Activated naive CD4-positive, alpha-beta T cell treated with anti-CD3 and anti-CD28 coated beads, Interleukin-2, amount 50 U/mL, for 16 hours (primary cell): ENCODE measurements at places on chromosomes 12 and 14.

DNA sequence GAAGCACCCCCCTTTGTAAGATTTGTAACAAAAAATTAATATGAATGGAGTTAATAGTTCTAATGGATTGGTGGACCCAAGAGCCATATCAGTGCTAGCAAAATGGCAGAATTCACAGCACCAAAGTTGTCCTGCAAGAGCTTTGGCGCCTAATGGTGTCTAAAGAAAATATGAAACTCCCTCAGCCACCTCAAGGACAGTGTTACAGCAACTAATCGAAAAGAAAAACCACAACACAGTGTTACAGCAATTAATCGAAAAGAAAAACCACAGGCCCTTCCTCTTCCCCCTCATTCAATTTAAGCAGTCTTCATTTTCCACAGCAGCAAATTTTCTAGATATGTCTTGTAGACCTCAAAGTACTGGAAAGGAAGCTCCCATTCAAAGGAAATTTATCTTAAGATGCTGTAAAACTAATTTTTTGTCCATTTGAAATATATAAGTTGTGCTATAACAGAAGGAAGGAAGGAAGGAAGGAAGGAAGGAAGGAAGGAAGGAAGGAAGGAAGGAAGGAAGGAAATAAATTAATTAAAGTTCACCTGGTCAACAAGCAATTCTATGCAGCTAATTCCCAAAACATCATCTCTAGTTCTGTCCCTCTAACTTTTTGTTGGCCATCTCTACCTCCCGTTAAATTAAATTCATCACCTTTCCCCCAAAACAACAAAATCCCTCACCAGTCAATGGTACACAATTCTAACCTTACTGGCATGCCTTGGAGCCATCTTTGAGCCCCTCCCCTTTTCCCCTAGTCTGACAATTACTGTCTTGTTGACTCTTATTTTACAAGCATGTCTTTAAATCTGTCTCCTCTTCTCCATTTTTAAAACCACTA, 17.4 kb downstream of the LRP6 start:
- no peak for DNase-seq

GRCh38 chr12:121365416-121366062, 13.3 kb upstream of the ANAPC5 start:
- DNase-seq = no peak

- DNase-seq = no peak
Observed at GRCh38 chr12:64160021-64160710, 61.9 kb downstream of the KICS2 start.

DNA sequence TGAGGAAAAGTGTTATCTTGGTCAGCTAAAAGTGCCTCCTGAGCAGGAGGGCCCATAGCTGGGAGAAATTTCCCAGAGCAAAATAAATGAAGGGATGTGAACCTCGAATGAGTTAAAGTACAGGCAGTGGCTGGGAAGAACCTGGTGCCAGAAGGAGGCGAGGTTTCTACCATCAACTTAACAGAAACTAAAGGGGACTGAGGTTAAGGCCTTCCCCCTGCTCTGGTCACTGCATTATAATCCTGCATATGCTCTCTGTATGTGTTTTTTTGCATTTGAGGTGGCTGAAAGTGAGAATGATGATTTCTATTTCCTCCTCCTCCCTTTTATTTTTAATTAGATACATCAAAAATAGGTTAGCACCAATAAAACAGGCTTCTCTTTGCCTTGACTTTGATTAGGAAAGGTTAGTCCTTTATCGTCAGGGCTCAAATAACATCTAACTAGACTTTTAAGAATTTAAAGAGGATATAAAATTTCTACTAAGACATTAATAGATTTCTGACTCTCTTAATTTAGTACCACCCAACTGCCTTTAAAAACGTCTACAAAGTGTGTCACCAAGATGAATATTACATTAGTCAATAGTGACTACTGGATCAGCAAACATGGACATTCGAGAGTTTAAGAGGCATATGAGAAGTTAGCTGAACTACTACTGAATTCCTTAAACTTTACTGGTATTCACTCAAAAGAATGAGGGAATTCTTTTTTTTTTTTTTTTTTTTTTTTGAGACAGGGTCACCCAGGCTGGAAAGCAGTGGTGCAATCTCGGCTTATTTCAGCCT, 49.2 kb downstream of the GALNT4 start:
- no peak for DNase-seq

DNA sequence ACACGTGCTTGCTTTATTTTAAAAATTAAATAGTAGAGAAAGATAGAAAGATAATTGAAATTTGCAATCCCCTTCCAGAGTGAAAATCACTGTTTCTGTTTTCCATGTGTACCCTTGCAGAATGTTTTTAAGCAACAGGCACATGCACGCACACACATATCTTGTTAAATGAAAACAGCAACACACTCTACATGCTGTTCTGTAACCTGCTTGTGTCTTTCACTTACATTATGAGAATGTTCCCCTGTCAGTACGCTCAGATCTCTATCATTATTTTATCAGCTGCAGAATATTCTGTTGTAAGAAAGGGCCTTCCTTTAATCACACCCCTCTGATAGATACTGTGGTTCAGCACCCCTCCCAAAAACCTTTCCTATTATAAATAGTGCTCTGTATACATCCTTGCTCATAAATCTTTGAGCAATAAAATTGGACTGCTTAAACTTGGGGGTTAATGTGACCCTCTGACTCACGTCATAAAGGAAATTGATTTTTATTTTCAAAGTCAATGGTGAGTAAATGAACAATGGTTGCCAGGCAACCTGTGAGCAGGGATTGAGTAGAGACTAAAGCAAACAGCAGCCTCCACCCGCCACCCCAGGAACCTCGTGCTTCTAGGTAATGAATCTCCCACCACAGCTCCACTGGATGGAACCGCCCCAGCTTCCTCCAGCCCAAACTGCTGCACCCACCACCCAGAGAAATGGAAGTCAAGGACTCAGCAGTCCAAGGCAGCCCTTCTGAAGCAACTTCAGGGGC, 31.9 kb upstream of the CHGA start:
- no peak for DNase-seq

DNA sequence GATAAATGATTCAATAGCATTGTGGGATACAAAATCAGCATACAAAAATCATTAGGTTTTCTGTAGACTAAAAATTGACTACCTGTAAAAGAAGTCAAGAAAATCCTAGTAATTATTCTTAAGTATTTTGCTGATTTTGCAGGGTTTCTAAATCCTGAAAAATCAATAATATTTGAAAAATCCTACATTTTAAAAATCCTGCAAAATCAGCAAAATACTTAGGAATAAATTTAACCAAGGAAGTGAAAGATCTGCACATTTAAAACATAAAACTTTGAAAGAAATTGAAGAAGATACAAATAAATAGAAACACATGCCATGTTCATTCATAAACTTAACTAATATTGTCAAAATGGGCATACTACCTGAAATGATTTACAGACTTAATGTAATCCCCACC, 517.7 kb downstream of the RERGL start:
- no peak for DNase-seq

DNA sequence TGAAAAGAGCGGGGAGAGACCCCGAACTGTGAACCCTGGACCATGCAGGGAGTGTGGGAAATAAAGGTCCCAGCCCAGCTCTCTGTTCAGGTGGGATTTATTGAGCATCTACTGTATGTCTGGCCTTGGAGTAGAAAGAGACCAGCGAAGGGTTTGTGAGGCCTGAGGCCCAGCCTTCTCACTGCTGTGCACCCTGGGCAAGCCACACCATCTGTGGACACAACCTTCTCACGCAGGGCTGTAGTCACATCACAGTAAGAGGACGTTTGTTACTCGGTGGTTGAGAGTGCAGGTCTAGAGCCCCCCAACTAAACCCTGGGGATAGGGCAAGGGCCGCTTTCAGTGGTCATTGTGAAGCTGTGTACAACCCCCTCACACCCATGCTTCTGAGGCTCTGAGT, 18.2 kb downstream of the FAM222A start:
- DNase-seq = no peak

GRCh38 chr12:3611860-3612703, 121.1 kb downstream of the PRMT8 start:
- DNase-seq = no peak

GRCh38 chr12:73452672-73453469, 1084.8 kb upstream of the ATXN7L3B start:
- DNase-seq = no peak

DNA sequence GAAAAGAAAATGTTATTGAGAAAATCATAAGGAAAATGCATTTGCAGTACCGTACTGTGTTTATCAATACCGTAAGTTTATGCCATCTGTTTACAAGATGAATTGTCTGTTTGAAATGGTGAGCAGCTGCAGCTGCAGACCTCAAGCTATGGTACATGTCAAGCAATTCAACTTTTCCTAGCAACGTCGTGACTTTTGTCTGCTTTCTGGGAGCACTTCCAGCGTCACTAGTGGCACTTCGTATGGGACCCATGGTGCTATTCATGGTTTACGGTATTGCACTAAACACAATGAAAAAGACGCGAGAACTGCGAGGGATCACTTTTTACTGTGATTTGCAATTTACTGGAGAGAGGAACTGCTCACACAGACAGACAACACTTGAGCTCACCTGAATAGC, 160.8 kb downstream of the UNC79 start:
- no peak for DNase-seq

DNA sequence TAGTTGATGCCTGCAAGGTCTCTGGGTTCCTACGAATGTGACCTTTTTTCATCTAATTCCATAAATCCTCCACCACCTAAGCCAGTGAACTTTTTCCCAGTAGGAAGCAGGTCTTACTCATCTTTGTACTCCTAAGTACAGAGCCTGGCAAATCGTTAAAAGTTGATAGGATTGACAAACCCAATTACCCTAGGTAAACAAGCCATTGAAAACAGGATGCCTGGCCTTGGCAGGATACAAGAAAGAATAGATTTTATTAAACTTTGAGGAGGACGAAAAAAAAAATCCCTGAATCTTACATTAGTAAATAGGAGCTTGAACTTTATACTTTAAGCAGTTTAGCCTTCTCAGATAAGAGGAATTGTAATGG, 5.6 kb downstream of the TBPL2 start:
- DNase-seq = no peak

- DNase-seq = no peak
Observed at GRCh38 chr14:87623616-87624015, 369.4 kb downstream of the GALC start.

DNA sequence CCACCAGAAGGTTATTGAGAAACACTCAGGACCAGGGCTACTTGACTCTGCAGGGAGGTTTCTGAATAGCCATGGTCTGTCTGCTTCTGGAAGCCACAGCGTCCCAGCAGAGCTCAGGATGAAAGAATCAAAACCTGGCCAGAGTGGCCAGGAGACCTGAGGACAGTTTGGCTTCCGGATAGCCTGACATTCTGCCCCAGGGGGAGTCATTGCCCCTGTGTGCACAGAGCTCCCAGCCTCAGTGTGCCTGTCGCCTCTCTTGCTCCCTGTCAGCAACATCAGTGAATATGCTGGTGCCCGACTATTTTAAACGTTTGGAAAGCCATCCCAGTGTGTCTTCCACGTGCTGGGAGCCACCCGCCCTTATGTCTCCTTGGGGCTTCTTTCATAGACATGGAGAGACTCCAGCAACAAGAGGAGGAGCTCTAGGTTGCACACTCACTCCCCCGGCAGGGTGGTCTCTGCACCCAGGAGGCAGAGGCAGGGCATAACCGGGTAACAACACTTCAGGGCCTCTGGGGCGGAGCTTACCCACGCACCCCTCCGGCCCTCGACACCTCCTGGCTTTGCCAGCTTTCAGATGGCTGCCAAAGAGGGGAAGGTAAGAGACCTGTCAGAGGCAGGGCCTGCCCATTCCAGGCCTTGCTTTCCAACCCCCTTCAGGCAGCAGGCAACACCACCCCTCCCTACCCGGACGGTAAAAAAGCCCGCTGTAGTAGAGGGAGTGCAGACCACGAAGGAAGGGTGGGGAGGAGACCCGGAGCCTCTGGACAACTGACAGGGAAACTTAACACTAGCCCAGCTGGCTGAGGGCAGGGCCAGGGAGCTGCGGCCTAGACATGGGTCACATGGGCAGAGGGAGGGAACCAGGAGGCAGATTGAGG, 19.0 kb upstream of the SLC6A12 start:
- DNase-seq = no peak

DNA sequence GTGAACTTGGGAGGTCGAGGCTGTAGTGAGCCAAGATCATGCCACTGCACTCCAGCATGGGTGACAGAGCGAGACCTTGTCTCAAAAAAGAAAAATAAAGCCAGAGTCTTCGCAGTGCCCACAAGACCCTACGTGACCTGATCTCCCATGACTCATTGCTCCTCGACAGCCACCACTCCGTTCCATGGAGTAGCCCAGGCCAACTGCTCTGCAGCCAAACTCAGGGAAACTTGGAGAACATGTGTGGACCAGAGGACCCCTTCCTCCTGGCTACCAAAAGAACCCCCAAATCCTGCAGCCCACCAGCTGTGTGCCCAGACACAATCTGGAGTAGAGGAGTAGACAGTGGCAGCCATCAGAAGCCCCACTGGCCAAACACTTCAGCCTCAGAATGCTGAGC, 32.1 kb upstream of the PPP2R5C start:
- no peak for DNase-seq

GRCh38 chr12:53694756-53695151, 18.9 kb upstream of the ATP5MC2 start:
- DNase-seq = no peak

DNA sequence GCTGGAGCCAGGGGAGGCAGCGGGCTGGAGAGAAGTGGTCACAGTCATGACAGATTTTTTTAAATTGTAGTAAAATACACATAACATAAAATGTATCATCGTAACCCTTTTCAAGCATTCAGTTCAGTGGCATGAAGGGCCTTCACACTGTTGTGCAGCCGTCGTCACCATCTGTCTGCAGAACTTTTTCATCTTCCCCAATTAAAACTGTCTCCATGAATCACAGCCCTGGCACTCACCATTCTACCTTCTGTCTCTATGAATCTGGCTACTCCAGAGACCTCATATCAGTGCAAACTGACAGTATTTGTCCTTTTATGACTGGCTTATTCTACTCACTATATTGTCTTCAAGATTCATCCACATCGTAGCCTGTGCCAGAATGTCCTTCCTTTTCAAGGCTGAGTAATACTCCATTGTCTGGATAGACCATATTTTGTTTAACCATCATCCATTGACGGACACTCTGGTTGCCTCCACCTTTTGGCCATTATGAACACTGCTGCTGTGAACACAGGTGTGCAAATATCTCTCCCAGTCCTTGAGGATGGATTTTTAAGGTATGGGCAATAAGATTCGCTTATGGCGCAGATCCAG, 91.5 kb upstream of the NCOR2 start:
- no peak for DNase-seq

DNA sequence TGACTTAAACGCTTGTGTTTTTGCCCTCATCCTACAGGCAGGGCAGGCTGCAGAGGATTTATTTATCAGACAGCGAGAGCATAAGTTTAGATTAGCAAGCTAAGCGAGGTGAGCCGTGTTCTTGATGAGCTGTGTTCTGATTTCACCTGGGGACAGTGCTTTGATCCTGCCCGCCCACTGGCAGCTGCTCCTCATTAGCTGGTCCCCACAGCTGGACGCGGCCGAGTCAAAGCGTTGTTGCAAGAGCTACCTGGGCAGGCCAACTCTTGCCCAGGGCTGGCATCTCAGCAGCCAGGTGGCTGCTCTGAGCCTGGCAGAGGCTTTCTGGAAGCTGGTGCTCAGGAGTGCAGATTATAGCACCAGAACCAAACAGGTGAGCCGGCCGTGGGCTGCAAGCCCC, 46.8 kb upstream of the BEGAIN start:
- DNase-seq = no peak

- no peak for DNase-seq
Observed at GRCh38 chr14:61454545-61454944, 133.2 kb downstream of the PRKCH start.

GRCh38 chr14:100410056-100410565, 87.0 kb downstream of the SLC25A47 start:
- DNase-seq = no peak
